HEK293T (cell line): ENCODE measurements at places on chromosomes 12 and 14.

- no peak for DNase-seq
Measured at GRCh38 chr12:20822415-20822814, 11.9 kb downstream of the SLCO1B3 start.

GRCh38 chr14:54650331-54650958 lies 83.5 kb downstream of the SAMD4A start:
- no peak for DNase-seq

DNA sequence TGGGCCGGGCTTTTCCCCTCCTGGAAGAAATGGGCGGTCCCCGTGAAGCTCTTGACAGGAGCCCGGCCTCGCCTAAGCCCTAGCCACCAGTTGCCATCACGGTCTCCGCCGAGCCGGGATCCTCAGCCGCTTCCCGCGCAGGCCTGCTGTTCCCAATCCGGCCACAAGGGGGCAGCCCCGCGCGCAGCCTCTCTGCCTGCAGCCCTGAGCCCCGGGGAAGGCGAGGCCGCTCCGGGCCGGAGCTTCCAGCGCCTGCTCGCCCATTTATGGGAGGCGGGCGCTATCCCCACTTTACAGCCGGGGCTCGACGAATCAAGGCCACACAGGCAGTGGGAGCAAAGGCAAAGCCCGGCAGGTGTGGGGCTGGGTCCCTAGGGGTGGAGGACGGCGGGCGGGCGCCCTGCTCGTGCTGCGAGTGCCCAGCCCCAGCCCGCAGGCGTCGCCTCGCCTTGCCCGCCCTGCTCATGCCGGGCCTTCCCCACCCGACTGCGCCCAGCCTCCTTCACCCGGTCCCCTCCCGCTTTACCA lies 61.5 kb downstream of the LGMN start:
- peak; percentile 94 for DNase-seq

DNA sequence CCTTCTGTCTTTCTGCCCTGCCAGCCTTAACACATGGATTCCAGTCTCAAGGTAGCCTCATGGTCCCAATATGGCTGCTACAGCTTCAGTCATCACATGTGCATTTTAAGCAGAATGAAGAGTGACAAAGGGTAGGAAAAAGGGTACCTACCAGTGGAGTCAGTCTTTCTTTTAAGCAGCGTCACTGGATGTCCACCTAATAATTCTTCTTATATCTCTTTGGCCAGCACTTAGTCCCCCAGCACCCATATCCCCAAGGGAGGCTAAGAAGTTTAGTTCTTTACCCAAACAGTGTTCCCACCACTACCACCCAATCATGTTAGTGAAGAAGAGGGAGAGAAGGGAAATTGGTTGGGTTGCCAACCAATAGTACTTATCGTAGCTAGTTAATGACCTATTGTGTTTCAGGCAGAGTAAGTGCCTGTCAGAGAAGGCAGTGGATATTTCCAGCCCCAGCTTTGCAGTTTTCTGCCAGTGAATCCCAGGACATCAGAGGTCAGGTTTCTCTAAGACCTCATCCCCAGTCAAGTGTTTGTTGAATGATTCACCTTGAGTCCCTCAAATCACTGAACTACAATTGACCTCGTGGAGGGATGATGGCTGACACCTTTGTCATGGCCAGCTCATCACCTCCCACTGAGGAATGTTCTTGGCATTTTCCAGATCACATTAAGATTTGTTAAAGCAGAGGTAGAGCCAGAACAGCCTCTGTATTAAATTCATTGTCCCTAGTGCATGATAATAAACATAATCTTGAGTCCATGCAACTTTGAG lies 250.9 kb upstream of the CRY1 start:
- no peak for DNase-seq

DNA sequence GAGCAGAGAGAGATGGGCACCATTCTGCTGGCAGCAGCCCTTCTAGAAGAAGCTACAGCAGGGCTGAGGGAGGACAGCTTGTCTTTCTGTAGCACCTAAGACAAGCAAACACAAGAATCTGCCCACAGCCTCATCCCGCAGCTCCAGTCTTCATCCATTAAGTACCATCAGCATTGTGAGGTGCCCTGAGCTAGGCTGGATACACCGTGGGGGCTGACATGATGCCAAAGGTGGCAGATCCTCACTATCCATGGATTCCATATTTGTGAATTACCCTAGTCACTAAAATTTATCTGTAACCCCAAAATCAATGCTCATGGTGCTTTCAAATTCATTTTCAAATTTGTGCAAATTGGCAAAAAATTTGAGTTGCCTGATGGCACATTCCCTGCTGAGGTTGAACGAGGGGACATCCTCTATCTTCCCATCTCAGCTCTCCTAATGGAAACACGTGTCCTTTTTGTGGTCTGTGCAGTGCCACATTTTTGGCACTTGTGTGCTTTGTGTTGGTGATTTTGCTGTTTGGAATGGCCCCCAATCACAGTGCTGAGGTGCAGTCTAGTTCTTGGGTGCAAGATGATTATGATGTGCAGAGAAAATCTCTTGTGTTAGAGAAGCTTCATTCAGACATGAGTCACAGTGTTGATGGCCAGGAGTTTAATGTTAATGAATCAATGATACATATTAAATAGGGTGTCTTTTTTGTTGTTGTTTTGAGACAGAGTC lies 7.0 kb downstream of the PITPNM2 start:
- no peak for DNase-seq

GRCh38 chr12:47715393-47715876 lies 9.6 kb upstream of the RPAP3 start:
- peak; percentile 71 for DNase-seq

GRCh38 chr14:29672831-29673230 lies 254.8 kb downstream of the PRKD1 start:
- DNase-seq = no peak

DNA sequence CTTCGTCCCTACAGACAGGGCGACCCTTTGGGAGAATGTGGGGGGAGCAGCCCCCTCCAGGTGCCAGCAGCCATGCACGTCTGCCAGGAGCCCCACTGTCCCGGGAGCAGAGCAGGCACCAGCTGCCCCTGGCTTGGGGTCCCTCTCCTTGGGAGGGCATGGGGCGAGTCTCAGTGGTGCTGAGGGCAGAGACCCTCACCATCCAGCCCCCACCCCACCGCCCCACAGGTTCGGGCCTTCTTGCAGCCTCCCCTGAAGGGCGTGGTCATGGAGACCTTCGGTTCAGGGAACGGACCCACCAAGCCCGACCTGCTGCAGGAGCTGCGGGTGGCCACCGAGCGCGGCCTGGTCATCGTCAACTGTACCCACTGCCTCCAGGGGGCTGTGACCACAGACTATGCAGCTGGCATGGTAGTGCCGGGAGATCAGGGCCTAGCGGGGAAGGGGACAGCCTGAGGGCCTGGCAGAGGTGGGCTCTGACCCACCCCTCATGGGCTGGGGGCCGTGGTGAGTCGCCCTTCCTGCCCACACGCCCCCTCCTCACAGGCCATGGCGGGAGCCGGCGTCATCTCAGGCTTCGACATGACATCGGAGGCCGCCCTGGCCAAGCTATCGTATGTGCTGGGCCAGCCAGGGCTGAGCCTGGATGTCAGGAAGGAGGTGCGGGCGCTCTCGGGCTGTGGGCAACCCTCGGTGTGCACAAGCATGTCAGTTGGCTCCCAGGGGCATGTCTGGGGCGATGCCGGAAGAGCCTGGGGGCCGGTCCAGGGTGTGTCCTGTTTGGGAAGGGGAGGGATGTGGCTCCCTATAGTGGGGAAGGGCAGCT lies 18.8 kb downstream of the ASPG start:
- DNase-seq = no peak

DNA sequence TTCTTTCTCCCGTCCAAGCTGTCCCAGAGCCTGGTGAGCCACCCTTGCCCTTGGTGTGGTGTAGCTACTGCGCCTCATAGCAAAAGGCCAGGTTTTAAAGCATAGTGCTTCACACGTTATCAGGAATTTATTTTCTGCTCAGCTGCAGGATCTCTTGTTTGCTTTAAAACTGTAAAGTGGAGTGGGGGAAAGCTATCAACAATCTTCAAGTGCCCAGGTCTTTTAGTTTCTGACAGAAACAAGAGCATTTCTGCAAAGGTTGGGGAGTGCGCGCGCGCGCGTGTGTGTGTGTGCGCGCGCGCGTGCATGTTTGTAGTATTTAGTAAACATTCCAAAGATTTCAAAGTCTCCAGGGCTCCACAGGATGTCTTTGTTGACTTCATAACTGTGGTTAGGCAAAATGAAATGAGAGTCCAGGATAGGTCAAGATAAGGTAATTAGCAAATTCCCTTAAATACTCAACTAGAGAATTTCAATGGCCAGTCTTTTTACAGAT lies 45.5 kb downstream of the EML1 start:
- no peak for DNase-seq

DNA sequence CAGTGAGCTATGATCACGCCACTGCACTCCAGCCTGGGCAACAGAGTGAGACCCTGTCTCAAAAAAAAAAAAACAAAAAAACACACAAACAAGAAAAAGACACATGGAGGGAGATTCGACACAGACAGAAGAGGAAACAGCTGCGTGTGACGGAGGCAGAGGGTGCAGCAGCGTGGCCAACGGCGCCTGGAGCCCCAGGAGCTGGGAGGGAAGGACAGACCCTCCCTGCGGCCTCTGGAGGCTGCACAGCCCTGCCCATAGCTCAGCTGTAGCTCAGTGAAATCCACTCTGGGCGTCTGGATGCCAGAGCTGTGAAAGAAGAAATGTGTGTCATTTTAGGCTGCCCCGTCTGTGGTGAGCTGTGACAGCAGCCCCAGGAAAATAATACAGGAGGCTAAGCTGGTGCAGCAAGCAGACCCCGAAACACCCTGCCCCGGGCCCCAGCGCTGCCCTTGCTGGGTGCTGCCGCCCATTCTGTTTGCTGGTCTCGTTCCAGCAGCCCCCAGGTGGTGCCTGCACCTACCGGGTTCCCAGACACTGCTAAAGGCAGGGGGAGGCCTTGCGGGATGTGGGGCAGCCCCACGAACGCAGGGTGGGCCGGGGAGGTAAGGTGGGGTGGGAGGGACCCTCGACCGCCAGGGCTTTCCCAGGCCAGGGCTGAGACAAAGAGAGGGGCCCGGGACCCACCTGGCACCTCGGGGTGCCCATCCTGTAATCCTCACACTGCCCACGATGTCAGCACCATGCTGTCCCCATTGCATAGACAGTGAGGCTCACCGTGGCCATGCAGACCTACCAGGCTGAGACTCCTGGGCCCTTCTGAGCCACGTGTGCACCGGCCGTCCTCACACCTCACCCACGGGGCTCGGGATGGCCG lies 21.2 kb downstream of the GALNT9 start:
- no peak for DNase-seq

DNA sequence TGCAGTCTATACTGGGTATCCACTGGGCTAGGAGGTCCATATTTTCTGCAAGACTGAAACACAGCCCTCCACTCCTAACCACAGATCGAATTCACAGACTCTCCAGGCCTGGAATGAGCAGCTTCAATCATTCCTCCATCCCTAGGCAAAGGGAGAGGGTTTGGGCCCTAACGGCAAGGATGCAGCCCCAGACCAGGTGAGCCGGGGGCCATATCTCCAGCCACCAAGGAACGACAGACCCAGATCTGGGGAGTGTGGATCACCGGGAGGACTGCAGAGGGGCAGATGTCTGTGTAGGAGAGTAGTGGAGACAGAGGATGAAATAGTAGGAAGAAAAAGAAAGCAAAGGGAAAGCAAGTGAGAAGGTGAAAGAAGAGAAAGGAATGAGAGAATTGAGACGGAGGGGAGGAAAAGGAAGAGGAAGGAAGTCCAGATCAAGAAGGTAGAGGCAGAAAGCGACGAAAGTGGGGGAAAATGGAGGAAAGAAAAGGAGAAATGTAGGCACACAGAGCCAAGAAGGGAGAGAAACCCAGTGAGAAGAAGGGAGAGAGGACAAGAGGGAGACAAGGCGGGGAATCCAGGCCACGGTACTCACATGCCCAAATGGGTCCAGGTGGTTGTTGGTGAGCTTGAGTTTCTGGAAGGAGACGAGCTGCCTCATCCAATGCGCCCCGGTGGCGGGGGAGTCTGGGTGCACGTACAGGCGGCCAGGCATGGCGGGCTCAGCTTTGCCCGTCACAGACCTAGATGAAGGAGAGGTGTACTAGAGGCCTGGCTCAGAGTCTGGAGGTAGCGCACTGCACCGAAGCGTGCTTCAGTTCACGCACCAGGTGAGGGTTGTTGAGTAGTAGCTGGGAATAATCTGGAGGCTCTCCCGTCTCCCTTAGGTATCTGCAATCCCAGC lies 7.7 kb downstream of the TBX5 start:
- DNase-seq = no peak

- no peak for DNase-seq
Measured at GRCh38 chr14:36167431-36167830, 9.1 kb downstream of the PTCSC3 start.

- DNase-seq = no peak
Measured at GRCh38 chr12:64669270-64669842, 59.1 kb downstream of the RASSF3 start.

GRCh38 chr12:89453121-89453978 lies 71.2 kb downstream of the GALNT4 start:
- peak; percentile 20 for DNase-seq

DNA sequence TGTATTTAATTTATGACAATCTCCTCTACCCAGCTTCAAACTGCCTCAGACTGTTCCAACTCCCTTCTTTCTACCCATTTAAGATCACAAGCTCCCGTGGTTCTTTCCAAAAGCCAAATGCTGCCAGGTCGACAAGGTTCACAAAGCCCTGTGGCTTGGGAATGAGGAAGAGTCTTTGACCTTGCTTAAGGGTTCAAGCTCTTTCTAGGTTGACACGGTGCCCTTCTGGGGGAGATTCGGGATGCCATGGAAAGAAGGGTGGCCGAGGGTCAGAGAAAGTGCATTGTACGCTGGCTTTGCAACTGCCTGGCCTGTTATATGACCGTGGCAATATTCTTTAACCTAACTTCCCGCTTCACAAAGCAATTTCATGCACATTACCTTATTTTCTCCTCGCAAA lies 239.3 kb downstream of the ANO2 start:
- DNase-seq = no peak

DNA sequence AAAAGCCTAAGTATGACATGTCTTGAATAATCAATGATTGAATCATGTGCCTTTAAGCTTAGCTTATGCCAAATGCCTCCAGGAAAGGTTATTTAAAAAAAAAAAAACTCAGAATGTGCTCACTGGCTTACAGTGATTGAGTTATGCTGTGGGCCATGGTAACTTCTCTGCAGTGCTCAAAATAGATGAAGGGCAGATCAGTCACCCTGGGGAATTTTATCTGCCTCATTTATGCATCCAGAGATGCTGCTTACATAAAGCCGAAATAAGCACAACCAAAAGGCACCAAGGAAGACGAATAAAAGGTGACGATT lies 118.7 kb upstream of the MDM1 start:
- no peak for DNase-seq
